ENCODE measurements at places on chromosomes 1 and 21.

DNA sequence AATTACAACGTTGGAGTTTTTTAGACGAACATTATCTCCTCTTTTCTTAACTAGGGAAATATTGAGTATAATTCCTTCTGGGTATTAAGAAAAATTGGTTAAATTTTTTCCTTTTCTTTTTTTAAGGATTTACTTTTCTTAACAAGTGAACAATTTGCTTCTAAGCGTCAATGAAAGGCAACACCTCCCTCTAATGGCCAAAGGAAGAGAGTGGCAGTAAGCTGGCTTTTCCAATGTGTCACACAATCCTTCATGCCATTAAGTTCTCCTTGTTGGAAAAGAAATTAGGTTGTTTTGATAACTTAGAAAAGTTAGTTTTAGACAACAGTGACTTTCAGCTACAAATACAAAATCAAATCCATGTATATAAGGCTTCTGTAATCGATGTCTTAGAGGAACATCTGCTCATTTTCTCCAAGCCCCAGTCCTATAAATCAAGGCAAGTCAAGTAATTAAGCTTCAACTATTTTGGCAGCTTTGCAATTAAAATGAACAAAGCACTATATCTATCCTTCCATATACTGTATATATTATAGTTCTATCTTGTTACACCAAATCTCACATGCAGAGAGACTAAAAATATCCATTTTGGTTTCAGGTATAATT, 62.8 kb downstream of the EDEM3 start:
- DNase-seq: peak; percentile 35

- DNase-seq: no peak
Measured at GRCh38 chr21:25539606-25540005, 67.7 kb downstream of the MRPL39 start.

DNA sequence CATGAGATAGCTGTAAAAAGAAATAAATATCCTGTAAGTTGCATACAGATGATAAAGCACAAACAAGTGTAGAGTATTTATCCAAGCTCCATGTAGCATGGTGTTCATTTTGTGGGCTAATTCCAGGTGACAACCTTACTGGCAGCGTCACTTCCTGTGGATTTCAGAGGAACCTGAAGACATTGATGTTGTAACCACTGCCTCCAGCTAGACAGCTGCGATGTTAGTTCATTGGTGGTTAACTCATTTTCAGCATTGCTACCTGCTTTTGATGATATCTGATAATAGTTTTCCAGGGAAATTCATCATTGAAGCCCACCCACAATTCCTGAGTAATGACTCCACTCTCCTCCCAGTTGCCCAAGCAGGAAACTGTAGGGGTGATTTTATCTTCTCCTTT, 3.0 kb downstream of the HSD3B1 start:
- DNase-seq: no peak

- peak; percentile 85 for DNase-seq
Measured at GRCh38 chr1:153790313-153790965, 15.2 kb downstream of the SLC27A3 start.
